ENCODE measurements at places on chromosomes 4 and X. TPM values are rescaled to one million over a fixed set of nuclear protein-coding genes. Genes with fewer than 3 reads are reported as not detected.

The CLDN22 gene
- not detected for total RNA-seq

GRCh38 chr4:178356725-178357124 is 914.5 kb upstream of the AGA start:
- DNase-seq: no peak

GRCh38 chr4:57100979-57101651 is 9.1 kb downstream of the IGFBP7 start:
- DNase-seq: no peak

DNA sequence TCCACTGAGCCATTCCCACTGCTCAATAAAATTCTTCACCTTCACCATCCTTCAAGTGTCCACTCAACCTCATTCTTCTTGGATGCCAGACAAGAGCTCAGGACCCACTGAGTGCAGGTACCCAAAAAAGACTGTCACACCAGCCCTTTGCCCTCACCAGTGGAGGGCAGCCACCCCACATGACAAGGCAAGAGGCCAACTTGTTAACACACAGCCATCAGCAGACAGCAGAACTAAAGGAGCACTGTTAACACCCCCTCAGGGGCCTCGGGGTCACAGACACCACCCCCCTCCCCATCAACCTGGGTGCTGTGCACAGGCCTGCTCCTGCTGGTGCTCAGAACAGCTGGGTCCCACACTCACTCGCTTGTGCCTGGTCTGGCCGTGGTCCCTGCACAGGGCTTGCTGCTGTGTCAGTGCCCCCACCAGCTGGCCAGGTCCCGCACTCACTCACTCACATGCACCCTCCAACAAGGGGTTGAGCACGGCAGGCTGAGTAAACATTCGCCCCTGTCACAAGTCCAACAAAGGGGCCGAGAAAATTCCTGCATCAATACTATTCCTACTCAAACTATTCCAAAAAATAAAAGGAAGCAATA is 54.1 kb downstream of the ATRX start:
- DNase-seq: no peak

- no peak for DNase-seq
Observed at GRCh38 chr4:157898836-157899605, 273.8 kb downstream of the GASK1B start.

All from aorta (tissue), 5 donors.